Pulmonary artery endothelial cell (primary cell): ENCODE measurements at places on chromosomes 6 and 20. TPM values are rescaled to one million over a fixed set of nuclear protein-coding genes. Genes with fewer than 3 reads are reported as not detected.

Gene TRIM10
- total RNA-seq, result not detected in 2 replicates

GRCh38 chr20:33433465-33434234 is 9.9 kb downstream of the SNTA1 start:
- no peak for DNase-seq

- peak; percentile 64 for DNase-seq
These were observed at the start of gene HSD17B8 for GRCh38 chr6:33204415-33205190. Gene HSD17B8, plus strand, starts transcription at chr6:33204655. Its CDS starts 14 bp downstream, at chr6:33204669.

GRCh38 chr20:35296101-35296554 is 3.9 kb upstream of the FAM83C start:
- no peak for DNase-seq

GRCh38 chr6:141451511-141452353 is 681.0 kb upstream of the GJE1 start:
- no peak for DNase-seq
